ENCODE measurements at places on chromosomes 12 and 14.

GRCh38 chr12:93404961-93405849 lies 27.5 kb downstream of the NUDT4 start:
- no peak for DNase-seq

- DNase-seq, result peak; percentile 61
Observed at GRCh38 chr14:74941676-74942097, 13.7 kb downstream of the PGF start.

- DNase-seq, result no peak
Observed at GRCh38 chr12:452667-453210, 7.0 kb upstream of the B4GALNT3 start.

GRCh38 chr12:67789266-67789665 lies 140.7 kb downstream of the DYRK2 start:
- no peak for DNase-seq

DNA sequence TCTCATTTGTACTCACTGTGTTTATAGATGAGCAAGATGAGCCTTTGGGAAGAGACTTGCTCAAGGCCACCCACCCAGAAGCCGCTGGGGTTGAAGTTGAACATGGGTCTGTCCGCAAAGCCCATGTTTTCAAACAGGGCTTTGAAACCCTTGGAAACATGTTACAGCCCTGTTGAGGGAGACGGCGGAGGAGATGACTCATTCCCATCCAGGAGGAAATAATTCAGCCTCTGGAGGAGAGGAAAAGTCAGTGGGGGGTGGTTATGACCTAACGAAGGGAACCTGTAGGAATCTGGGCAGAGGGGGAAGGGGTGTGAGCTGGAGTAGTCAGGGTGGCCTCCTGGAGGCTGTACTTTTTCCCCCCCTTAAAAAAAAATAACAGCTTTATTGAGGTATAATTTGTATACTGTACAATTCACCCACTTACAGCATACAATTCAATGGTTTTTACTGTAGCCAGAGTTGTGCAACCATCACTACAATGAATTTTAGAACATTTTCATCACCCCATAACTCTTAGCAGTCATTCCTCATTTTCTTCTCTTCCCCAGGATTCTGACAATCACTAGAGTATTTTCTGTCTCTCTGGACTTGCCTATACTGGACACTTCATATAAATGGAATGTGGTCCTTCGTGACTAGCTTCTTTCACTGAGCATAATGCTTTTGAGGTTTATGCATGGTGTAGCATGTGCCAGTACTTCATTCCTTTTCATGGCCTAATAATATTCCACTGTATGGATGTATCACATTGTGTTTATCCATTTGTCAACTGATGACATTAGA lies 1.9 kb upstream of the RIN3 start:
- DNase-seq, result peak; percentile 96

DNA sequence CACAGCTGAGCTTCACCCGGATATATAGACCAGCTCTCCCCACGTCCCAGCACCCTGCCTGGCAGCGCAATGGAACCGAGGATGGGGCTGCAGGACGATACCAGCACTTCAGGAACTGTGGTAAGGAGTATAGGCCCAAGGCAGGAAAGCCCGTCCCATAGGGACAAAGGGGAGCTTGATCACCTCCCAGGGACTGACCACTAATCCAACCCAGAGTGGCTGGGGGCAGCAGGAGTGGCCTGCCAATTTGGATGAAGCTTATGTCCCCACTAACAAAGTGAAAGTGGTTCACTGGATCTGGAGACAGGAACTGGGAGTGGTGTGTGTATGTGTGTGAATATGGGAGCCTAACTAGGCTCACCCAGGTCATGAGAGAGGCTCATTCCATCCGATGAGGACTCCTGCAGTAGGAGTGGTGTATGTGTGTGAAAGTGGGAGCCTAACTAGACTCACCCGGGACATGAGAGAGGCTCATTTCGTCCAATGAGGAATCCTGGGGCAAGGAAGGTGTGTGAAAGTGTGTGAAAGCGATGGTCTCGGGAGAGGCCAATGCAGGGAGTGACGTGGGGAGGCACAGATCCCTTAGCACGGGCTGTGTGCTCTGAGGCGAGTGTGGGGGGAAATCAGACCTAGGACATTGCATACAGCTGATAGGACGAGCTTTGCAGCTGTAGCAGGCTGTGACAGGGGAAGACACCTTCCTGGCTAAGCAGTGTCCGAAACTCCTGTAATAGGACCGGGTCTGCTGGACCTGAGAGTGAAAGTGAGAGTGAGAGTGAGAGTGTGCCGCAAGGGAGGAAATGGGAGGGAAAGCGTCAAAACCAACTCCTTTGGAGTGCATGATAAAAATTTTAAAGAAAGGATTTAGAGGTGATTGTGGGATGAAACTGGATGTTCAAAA lies 25.7 kb downstream of the KLRK1 start:
- peak; percentile 48 for DNase-seq

DNA sequence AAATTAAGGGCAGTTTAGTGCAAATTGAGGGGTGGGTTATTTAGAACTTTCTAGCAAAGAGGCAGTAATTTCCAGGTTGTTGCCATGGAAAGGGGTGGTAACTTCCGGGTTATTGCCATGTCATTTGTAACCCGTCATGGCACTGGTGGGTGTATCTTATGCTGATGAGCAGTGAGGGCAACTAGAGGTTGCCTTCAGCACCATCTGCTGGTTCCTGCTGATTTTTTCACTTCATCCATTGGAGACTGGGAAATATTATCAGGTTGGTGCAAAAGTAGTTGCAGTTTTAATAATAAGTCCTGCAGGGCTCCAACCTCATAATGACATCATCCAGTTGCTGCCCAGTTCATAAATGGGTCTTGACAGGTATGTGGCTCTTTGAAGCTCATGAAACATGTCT lies 24.4 kb upstream of the SERPINA4 start:
- no peak for DNase-seq

- DNase-seq, result no peak
Observed at GRCh38 chr14:78983126-78983525, 813.0 kb downstream of the NRXN3 start.

DNA sequence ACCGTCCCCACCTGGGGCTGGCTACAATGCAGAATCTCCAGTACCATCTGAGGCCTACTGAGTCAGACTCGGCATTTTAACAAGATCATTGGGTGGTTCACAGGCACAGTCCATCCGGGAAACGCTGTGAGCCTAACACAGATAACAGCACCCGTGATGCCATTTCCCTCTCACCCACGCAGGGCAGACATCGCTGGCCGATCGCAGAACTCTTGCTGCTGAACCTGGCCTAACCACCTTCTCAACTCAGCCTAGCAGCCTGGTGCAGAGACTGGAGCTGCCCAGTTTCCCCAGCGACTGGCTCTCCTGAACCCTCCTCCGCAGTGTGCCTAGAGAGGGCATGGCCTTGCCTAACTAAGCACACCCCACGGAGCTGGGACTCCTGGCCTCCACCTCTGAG lies 83.3 kb downstream of the NCOR2 start:
- DNase-seq, result peak; percentile 65

GRCh38 chr12:11540615-11541310 lies 108.7 kb upstream of the ETV6 start:
- no peak for DNase-seq

DNA sequence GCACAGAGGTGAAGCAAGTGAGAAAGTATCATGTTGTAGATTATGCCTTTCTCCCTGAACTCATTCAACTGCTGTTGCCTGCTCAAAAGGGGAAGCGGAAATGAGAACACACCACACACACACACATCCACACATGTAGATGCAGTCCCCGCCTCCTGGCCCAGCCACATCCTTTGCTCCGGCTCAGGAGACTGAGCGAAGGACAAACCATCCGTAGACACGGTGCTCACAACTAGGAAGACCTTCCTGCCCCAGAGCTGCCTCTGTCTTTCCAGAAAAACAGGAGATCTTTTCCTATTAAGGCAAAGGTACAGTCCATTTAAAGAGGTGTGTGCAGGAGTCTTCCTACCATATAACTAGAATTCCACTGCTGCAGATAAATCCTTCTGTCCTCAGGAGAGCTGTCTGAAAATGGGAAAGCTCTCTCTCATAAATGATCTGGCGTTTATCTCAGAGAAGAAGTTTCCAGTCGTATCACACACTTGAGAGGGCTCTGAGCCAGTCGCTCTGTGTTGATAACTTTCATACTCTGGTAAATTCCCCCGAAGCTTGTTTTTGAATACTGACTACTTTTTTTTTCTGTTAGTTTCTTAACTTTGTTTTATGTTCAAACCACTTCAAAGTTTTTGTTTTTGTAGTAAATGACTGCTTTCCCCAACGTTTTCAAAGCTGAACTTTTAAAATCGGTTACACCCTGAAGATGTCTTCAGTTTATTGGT lies at the start of gene TESPA1:
TSS of gene TESPA1 (minus strand) at position 105 of the 719 bp plus-strand sequence. CDS start 10,200 bp downstream, outside the sequence.
- DNase-seq, result no peak

DNA sequence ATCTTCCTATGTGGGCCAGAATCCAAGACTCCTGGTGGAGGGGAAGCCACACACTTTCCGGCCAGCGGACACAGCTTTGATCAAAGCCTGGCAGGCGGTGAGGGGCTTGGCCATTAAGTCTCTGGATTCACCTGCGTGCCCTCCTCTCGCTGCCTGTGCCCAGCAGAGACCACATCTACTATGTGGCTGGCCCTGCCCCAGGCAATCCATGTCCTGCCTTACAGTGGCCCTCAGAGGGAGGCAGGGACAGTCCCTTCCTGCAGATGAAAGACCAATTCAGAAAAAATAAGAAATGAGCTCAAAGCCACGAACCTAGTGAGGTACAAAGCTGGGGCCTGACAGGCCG lies 82.7 kb upstream of the GPR68 start:
- DNase-seq, result no peak

DNA sequence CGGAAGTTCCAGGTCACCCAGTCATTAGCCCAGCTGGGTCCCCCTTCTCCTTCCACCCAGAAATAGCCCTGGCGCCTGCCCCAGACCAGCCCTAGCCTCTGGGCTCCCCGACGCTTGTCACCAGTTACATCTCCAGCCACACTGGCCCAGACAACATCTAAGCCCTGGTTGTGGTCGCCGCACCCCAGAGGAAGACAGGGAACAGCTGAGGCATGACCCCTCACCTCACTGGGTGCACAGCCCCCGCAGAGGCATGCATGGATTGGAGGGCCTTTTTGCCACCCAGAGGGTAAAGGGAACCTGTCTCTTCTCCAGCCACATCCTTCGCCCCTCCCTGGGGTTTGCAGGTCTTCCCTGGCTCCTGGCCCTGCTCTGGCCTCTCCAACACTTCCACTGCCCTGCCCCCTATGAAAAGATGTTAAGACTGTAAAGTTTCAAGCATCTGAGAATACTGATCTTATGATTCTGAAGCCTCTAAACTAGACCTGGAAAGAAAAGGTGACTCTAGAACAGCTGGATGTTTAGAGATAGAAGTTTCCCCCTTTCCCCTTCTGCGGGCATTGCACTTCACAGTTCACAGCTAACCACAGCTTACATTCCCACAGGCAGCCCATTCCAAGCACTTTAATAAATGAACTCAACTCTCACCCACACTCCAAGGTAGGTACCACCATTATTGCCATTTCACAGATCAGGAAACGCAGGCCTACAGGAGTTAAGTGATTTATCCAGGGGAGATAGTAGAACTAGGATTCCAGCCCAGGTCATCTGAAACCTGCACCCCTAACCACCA lies 14.7 kb downstream of the TMEM119 start:
- peak; percentile 40 for DNase-seq

- no peak for DNase-seq
Observed at GRCh38 chr12:94148739-94149118, 352 bp downstream of the PLXNC1 start.

- DNase-seq, result no peak
Observed at GRCh38 chr14:55277972-55278740, 6.9 kb downstream of the FBXO34 start.

GRCh38 chr14:95523815-95524448 lies 7.5 kb upstream of the SYNE3 start:
- DNase-seq, result peak; percentile 58

GRCh38 chr14:52877628-52878027 lies 73.2 kb downstream of the FERMT2 start:
- DNase-seq, result peak; percentile 26

- DNase-seq, result no peak
Observed at GRCh38 chr14:99644035-99644587, 818 bp upstream of the HHIPL1 start.

- DNase-seq, result peak; percentile 84
Observed at GRCh38 chr12:93790472-93791152, 113.4 kb downstream of the CRADD start.

Data from amniotic epithelial cell (primary cell).